Tibial nerve (tissue), 4 donors: ENCODE measurements at places on chromosomes 2 and 18. TPM values are rescaled to one million over a fixed set of nuclear protein-coding genes. Genes with fewer than 3 reads are reported as not detected.

DNA sequence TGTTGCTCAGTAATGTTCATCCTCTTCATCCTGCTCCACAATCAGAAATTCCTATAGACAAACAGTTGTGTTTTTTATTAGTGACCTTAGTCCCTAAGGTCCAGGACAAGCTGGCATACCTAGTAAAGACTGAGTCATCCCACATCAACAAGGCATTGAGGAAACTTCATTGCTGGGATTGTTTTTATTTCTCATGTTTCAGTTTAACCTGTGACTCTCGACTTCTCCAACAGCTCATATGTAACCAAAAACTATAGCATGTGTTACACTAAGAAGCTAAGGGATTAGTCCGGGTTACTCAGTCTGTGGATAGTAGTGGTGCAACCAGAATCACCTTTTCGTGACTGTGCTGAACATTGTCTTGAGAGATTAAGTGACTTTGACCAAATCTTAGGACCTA lies 292.1 kb downstream of the RDH14 start:
- no peak for DNase-seq

DNA sequence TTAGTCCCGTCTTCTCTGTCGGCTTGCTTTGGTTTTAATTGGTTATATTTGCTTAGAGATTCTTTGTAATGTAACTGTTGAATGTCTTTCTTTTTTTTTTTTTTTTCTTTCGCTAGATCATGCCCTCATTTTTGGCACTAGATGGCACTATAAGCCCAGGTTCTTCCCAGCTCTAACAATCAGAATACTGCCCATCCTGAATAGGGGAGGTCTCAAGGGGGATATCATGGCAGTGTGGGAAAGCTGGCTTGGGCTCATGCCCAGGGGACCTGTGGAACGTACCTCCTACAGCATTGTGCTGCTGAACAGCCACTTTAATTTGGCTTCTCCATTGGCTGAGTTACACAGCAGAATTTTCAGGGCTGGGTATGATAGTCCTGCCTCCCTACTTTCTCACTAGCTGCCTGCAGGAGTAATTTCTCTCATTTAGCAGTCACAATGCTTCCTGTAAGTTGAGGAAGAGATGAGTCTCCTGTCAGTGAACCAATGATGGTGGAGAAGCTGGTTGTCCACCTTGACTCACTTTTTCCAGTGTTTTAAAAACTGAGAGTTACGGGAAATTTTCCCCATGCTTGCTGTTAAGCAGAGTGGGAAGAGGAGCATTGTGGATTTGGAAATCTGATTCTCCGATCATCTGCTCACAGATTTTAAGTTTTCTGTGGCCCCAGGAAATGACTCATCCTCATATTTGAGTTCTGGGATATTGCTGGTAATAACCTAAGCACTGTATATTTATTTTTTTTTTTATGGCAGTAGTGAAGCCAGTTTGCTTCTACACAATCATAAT lies 47.2 kb downstream of the RAD51AP2 start:
- no peak for DNase-seq

DNA sequence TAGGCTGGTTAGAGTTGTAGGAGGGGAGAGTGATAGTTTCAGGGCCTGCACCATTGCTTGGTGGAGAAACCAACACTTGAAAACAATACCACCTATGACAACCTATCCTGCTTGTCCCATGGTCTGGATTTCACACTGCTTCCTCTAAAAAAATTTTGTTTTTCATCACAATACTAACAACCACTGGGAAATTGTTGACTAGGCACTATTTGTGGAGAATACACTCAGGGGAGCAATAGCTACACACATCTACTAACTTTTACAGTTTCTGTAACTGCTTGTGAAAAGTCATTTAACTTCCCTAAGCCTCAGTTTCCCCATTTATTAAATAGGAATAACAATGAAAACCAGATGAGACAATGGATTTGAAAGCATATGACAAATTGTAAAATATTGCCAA lies 4.1 kb upstream of the CRYGB start:
- no peak for DNase-seq

DNA sequence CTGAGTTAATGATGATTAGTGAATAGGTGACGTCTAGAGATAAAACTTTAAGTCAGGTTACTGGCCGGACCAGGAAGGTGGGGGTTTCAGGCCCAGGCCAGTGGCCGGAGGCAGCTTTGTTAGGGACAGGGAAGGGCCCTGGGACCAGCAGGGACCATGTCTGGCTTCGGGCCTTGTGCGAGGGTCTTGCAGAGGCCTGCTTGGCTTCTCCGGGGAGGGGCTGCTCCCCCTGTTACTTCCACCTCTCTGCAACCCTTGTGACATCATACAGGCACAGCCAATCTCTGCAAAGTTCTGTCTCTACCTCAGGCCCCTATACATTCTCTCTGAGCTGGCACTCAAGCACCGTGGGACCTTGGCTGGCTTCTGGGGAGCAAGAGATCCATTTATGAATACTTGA lies at the start of gene ALLC:
TSS of gene ALLC (plus strand) at position 320 of the 400 bp plus-strand sequence. CDS start 12,958 bp downstream, outside the sequence.
- DNase-seq = no peak

GRCh38 chr18:62258616-62259015 lies 66.5 kb upstream of the TNFRSF11A start:
- no peak for DNase-seq

GRCh38 chr2:146244830-146245229 lies 1600.0 kb upstream of the ACVR2A start:
- no peak for DNase-seq

DNA sequence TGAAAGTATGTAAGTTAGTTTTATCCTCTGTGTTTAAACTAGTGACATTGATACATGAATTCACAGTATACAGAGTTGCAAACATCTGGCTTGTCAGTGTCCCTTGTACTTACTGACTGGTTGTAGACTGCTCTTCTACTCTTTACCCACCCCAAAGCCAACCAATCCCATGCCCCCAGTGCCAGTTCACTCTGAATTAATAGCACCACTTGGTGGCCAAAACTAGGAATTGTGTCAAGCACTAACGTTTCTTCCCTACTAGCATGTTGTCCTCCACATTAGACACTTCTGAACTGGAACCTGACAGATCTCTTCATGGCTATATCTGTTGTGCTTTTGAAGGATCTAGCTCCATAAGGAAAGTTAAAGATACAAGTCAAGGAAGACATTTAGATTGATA lies 27.2 kb upstream of the OTX1 start:
- DNase-seq = no peak

Gene FBXO41
- 13.9 TPM for total RNA-seq

Gene WNT10A
- total RNA-seq = not detected

Gene DNAJC5G
- total RNA-seq = not detected
